Activated CD8-positive, alpha-beta memory T cell treated with anti-CD3 and anti-CD28 coated beads for 24 hours (primary cell): ENCODE measurements at places on chromosomes 16 and 17.
A peak's percentile ranks its signal among the peaks of the same experiment; 100 is the strongest.

DNA sequence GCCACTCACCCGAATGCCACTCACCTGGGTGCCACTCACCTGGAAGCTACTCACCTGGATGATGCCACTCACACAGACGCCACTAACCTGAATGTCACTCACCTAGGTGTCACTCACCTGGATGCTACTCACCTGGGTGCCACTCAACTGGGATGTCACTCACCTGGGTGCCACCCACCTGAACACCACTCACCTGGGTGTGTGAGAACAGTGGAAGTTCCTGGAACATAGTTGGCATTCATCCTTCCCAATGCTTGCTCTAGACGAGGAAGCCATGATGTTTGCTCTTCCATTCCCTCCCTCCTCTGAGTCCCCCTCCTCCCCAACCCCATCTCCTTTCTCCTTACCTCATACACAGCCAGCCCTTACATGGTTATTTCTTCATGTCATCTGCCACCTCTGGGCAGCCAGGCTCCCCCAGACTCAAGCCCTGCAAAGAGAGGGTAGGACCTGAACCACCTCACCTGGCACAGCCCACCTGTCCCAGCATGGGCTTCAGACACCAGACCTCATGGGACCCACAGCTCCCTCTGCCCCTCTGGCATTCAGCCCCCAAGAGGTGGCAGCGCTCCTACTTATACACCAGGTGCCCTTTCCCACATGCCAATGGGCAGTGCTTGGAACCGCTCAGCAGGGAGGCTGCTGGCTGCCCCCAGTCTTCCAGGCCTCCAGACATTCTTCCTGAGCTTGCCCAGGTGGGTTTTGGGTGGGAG lies 171.8 kb upstream of the FOXF1 start:
- no peak for DNase-seq

DNA sequence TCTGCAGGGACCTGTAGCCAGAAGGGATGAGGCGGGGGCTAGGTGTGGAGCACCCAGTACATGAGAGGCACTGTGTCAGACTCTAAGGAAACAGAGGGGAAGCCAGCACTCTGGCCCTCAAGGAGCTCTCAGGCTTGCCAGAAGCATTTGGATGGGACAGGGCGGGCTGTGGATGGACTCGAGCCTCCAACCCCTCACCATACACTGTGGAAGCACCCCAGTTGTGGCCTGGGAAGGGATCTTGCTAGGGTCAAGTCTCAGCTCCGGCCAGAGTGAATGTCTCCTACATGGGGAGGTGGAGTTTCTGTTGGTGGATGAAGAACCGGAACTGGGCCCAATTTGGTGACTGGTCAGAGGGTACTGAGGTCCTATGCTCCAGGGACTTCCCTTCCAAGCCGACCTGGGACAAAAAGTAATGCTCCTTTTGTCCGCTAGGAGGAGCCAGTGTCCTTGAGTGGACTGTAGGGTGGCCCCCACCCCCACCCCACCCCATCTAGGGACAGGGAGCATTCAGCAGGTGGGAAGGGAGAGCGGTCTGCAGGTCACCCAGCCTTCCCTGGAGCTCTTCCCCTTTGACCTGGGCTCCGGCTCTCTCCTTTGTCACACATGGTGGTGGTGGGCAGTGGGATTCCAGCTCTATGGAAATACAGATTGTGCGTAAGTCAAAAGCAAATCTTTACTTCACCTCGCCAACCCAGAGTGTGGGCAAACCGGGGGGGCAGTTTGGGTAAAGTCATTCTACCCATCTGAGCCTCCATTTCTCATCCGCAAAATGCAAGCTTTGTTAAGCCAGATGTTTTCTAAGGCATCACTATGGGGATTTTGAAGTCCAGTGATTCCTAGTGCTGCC lies 20.4 kb upstream of the PHB1 start:
- peak; percentile 72 for DNase-seq

DNA sequence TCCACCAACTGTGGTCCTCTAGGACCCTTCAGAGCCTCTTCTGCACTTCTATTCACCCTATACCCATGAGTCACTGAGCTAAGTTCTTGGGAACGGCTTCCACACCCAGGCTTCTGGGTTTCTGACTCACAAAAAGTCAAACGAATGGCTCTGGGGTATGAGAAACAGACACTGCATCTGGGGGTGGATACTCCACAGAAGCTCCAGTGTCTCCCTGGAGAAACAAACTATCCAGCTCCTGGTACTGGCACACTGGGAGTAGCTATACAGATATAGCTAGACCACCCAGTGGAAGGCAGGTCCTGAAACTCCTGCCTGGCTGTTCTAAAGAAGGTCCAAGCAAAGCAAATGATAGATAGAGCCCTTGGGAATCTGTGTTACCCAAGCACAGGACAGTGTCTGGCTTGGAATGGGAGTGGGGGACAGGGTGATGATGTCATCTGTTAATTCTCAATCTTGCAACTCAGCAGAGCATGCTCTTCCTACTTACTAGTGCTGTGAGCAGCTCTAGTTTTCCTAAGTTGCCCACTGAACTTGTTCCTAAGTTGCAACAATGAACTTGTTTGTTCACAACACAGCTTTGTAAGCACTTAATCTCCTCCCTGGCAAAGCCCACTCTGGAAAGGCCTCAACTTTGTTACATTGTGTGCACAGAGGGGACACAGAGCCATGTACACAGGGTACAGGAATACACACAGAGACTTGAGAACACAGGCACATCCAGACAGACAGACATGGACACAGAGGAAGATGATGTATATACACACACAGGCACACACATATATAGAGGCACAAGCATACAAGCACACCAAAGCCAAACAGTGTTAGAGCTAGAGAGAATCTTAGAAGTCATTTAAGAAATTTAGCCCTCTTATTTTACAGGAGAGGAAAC lies 6.7 kb downstream of the MMP28 start:
- no peak for DNase-seq

DNA sequence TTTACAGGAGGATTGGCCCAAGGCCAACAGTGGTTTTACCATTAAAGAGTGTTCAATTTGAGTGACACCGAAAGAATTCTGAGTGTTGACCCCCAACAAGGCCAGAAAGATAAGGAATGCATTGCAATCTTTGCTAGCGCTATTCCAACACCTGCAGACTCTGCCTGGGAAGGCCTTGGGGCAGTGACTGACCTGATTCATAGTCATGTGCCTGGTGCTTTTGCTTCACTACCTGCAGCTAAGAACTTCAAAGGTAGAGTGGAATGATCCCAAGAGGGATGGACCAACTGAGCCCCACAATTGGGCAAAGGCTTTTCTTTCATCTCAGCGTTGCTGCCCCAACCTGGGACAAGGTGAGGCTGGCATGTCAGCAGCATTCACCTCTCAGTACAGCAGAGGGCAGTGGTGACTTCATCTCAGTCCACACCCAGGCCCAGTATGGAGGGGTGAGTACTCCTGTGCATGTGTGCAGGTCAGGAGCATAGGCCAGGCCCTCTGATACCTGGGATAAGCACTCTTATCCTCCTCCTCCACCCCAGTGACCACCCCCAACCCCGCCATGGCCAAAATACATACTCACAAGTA lies 149.6 kb upstream of the GNAO1 start:
- DNase-seq, result peak; percentile 60

- DNase-seq, result no peak
Observed at GRCh38 chr17:55228683-55229192, 36.0 kb upstream of the HLF start.

- no peak for DNase-seq
Observed at GRCh38 chr17:48545539-48545938, 630 bp upstream of the HOXB2 start.

GRCh38 chr16:2468725-2469398 lies 2.2 kb upstream of the NTN3 start:
- DNase-seq, result no peak

- DNase-seq, result no peak
Observed at GRCh38 chr16:17829811-17830210, 359.1 kb upstream of the XYLT1 start.

DNA sequence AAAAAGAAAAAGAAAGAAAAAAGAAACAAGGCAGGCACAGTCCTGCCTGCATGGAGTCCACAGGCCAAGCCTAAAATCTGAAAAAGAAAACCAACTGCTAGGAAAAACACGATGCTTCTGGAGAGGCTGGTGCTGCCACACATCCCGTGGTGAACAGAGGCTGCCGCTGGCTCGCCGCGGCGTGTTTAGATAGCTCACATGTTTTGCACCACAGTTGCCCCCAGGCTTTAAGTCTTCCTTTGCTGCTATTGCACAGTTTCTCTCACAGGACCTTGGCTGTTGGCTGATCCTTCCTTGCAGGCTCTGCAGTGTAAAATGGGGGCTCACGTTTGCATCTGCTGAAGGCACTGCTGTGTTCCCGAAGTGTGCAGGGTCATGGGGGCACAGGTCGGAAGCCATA lies 8.6 kb downstream of the SLC6A4 start:
- no peak for DNase-seq

GRCh38 chr17:48055531-48056245 lies 7.5 kb downstream of the NFE2L1 start:
- DNase-seq, result peak; percentile 70

- DNase-seq, result no peak
Observed at GRCh38 chr16:75943705-75944514, 217.6 kb upstream of the CPHXL start.

DNA sequence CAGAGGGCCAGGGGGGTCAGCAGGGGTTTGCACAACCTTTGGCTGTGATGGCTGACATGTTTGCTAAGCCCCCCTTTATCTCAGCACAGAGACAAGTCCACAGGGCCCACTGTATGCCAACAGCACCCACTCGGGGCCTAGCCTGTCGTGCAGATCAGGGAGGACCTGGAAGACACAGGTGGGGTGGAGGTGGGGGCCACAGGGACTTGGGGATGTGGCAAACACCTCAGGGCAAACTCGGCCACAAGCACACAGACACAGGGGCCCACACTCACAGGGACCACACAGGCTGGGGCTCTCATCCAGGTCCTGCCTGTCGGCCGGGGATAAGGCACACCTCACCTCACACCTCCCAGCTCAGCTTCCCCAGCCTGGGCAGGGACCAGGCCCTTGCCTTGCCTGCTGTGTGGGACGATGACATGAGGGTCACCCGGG lies 87.9 kb downstream of the C16orf78 start:
- peak; percentile 56 for DNase-seq

- no peak for DNase-seq
Observed at GRCh38 chr16:70638814-70639792, 7.3 kb upstream of the IL34 start.

GRCh38 chr17:72423286-72423589 lies 302.4 kb downstream of the SOX9 start:
- no peak for DNase-seq

GRCh38 chr17:50715471-50715870 lies 3.9 kb upstream of the LUC7L3 start:
- no peak for DNase-seq

DNA sequence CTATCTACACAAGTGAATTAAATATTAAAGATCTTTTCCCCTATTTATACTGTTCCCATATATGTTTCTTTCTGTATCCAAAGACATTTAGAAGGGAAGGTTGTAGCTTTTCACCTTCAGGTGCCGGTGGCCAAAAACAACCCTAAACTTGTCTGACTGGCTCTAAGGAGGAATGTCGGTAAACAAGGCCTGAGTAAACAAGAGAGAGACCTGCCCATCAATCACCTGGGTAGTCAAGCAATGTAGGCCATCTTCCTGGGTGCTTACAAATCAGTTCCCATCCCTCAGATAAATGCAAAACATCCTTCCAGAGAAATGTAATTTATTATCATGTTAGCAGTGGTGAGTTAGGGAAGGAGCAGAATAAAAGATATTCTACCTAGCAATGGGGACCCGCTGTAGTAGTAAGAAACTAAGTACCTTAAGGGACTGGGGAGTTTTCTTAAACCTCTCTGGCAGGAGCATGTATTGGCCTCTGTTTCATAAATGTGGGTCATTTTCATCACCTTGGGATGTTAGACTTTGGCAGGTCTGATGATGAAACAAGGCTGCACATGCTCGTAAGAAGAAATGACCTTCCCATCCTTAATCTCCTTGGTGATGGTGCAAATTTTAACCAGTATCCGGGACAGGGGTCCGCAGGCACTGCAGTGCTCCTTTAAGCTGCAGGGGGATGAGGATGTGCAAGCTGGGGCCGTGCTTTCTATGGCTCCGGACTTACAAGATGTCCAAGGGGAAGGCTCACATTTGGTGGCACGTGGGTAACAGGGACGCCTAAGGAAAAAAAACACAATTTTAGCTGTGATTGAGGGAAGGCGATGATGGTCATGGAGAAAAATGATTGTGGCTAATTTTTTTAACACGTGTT lies 8.4 kb downstream of the KRT39 start:
- DNase-seq, result no peak

DNA sequence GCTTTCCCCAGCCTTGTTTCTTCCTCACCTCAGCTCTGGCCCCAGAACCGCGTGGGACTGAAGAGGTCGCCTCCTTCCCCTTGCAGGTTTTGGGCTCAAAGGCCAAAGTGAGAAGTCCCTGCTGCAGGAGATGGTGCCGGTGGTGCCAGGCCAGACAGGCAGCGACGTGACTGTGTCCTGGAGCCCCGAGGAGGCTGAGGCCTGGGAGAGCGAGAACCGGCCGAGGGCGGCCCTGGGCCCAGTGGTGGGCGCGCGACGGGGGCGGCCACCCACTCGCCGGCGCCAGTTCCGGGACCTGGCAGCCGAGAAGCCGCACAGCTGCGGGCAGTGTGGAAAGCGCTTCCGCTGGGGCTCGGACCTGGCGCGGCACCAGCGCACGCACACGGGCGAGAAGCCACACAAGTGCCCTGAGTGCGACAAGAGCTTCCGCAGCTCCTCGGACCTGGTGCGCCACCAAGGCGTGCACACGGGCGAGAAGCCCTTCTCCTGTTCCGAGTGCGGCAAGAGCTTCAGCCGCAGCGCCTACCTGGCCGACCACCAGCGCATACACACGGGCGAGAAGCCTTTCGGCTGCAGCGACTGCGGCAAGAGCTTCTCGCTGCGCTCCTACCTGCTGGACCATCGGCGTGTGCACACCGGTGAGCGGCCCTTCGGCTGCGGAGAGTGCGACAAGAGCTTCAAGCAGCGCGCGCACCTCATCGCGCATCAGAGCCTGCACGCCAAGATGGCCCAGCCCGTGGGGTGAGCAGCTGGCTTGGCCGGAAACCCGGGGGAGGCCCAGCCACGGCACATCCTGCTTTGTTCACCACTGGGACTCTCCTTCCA lies 6.0 kb downstream of the ZNF213 start:
- no peak for DNase-seq

GRCh38 chr17:57067781-57068180 lies 17.3 kb upstream of the AKAP1 start:
- no peak for DNase-seq

DNA sequence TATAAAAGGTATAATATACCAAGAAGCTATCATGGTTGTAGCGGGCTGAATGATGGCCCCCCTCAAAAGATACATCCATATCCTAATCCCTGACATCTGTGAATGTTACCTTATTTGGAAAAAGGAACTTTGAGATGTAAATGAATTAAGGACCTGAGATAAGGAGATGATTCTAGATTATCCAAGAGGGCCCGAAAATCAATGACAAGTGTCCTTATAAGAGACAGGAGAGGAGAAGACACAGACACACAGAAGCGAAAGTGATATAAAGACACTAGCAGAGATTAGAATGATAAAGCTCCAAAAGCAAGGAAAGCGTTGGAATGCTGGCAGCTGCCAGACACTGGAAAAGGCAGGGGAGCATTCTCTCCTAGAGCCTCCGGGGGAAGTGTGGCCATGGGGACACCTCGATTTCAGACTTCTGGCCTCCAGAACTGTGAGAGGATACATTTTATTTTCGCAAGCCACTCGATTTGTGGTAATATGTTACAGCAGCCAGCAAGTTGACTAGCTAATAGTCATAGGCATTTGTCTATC lies 12.5 kb upstream of the GP1BA start:
- DNase-seq, result no peak
